Cortex of kidney (tissue), 1 donor: ENCODE measurements at places on chromosomes 7 and 10.

GRCh38 chr7:55546814-55547213, 25.5 kb downstream of the VOPP1 start:
- DNase-seq, result no peak

- no peak for DNase-seq
Measured at GRCh38 chr10:128018691-128019090, 107.5 kb downstream of the MKI67 start.

- no peak for DNase-seq
Measured at GRCh38 chr10:60382946-60383681, 6.6 kb downstream of the ANK3 start.

DNA sequence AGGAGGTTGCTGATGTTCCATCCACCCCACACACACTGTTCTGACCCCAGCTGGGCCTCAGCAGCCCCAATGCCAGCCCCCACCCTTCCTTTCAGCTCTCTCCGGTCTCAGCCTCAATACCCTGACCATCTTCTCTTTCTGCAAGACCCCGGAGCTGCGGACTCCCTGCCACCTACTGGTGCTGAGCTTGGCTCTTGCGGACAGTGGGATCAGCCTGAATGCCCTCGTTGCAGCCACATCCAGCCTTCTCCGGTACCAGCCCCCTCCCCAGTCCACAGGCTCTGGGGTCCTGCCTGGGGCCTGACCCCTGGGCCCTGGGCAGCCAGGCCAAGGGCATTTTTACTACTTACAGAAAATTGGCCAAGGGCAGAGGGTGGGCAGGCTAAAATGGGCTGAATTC, 2.6 kb downstream of the RGR start:
- DNase-seq, result no peak

DNA sequence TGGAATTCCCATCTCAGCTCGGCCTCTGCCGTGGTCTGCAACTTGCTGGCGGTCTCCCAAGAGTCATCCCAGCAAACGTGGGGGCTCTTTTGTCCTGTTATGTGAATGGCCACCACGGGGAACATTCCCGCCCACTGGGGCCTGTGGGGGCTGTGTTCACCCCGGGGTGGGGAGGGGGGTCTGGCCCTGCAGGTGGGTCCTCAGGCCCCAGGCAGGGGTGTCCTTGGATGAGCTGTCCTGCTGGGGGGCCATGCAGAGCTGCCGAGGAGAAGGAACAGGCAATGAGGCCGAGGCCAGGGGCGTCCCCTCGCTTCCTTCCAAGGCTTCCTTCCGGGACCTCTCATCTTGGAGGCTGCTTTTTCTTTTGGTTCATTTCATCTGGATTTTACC, 24.4 kb upstream of the PITRM1 start:
- no peak for DNase-seq

DNA sequence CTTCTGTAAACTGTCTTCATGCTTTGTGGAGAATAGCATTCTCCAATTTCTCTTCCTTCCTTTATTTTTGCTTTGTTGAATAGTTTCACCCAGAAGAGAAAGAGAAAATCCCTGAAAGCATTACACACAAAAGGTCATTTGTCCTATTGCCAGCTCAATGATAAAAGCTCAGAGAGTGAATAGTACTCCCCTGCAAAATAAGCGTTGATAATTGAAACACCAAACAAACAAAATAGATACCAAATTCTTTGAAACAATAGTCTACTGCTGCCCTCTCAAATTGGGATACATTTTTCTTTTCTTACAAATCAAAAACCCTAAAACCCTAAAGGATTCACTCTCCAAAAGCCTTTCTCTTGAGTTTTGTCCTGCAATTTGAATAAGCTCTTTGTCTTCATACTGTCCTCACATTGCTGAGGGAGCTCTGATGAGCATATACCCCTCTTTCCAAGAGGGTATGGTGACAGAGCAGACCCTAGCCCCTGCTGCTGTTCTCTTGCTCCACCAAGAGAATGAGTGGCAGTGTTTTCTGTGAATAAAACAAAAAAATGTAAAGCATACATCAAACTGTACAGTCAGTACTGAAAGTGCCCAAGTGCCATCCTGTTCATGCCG, 134.4 kb downstream of the CSTF2T start:
- DNase-seq, result no peak

DNA sequence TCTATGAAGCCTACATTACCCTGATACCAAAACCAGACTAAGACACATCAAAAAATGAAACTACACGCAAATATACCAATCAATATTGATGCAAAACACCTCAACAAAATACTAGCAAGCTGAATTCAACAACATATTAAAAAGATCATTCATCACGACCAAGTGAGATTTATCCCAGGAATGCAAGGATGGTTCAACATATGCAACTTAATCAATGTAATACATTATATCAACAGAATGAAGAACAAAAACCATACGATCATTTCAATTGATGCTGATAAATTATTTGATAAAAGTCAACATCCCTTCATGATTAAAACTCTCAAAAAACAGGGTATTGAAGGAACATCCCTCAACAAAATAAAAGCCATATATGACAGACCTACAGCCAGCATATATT, 5.7 kb downstream of the CLEC5A start:
- no peak for DNase-seq

GRCh38 chr10:100130831-100131230, 49.2 kb upstream of the CPN1 start:
- DNase-seq, result no peak

GRCh38 chr10:971150-971542, 17.1 kb upstream of the GTPBP4 start:
- no peak for DNase-seq

GRCh38 chr10:88062385-88062784, 199.0 kb downstream of the PTEN start:
- DNase-seq, result no peak
